ENCODE measurements at places on chromosomes 4 and X.

- DNase-seq, result no peak
Measured at GRCh38 chr4:149161247-149161646, 654.4 kb downstream of the IQCM start.

DNA sequence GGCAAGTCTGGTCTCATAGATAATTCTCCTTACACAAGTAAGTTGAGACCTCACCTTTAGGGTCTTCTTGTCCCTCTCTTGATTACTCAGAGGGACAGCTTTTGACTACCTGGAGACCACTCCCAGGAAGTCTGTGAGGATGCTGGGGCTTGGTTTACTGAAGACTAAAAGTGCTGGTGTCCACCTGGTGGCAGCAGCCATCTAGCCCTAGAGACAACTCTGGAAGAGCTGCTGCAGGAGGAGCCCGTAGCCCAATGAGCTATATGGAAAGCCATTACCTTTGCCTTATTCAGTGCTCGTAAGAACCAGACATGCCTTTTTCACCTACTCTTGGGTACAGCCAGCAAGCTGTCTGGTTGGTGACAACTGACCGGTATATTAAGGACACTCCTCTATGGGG, 7.3 kb downstream of the FGFBP2 start:
- DNase-seq, result no peak

DNA sequence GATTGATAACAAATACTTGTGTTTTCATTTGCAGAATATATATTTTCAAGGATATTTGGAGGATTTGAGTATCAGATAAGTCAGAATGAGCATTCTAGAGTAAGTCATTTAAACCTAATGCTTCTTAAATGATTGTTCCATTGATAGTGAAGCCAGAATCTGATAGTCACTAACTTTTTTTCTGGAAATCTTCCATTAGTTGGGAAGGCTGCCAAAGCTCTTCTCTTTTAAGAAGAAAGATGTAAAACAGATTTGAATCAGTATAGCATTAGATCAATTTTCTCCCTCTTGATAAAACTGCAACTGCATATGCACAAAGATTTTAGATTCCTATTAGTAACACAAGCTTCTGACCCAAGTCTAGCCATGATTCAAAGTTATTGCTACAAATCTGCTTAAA, 256.7 kb downstream of the SPOCK3 start:
- DNase-seq, result no peak

- no peak for DNase-seq
Measured at GRCh38 chr4:120314969-120315368, 248.3 kb upstream of the MAD2L1 start.

DNA sequence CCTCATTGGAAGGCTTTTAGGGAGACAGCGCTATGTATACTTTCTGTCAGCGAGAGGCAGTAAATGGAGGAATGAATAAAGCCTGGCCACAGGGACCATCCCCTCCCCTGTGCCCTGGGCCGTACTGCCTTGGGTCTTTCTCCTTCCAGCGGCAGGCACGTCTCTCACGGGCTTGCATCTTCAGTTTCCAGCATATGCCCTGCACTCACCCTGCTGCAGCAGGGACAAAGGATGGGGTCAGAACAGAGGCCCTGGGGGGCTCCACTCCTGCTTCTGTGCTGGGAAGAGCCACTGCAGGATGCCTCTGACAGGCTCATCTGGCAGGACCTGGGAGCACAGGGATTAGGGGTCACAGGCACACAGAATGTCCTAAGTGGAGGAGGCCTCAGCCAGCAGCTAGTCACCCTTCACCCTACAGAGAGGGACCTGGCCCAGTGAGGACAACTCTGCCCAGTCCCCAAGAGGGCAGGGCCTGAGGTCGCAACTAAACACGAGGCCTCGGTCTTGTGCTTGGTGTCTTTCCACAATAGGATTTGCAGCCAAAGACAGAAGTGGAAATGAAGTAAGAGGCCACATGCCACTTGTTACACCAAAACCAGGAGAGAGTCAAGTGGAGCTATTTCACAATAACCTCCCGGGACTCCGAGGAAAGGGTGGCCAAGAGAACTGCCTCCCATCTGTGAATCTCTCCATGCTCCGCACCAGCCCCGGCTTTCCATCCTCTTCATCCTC, 150.8 kb downstream of the AFAP1 start:
- DNase-seq, result no peak

- DNase-seq, result no peak
Measured at GRCh38 chrX:46298821-46299220, 246.4 kb downstream of the ZNF674 start.

- no peak for DNase-seq
Measured at GRCh38 chrX:104130808-104131207, 18.5 kb downstream of the ZCCHC18 start.

DNA sequence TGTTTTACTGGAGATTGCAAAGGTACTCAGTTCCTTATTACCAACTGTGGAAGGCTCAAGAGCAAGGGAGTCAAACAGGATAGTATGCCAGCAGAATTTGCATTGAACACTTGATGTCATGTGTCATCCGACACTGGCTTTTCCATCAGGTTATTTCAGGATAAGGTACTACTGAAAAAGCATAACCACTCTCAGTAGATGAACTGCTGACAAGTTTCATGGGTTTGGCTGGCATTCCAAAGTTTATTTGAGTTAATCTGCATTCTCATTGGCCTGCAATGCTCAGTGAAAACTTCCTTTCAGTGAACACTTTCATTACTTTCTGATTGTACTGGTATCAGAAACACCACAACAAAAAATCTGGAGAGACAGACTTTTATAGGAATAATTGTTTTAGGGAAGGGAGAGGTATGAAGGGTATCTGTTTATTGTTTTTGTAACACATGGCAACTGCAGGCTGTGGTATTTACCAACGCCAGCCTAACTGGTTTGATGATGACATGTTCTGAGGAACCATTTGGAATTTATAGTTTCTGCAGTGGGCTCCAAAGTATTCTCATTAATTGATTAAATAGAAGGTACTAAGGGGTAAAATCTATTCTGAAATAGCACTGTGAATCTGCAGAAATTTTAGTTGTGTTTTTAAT, 345.7 kb upstream of the NR3C2 start:
- DNase-seq, result no peak

- no peak for DNase-seq
Measured at GRCh38 chr4:106364282-106364681, 4.3 kb downstream of the GIMD1 start.

- DNase-seq, result no peak
Measured at GRCh38 chrX:19576742-19577141, 61.4 kb upstream of the MAP3K15 start.

DNA sequence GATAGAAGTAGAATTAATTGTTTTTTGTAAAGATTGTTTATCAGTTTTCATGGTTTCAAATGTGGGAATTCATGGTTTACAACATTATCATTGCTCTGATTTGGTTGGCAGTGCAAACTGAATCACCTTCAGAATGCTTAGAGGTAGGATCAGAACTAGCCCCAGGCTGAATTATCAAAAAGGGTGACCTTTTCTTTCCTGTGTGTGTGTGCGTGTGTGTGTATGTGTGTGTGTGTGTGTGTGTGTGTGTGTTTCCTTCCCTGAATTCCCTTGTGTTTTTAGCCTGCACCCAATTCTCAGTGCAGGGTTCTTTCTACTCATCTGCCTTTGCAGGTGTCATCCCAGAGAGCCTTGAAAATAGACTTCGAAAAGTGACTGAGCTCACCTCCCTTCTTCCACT, 125.0 kb downstream of the BMPR1B start:
- DNase-seq, result no peak

DNA sequence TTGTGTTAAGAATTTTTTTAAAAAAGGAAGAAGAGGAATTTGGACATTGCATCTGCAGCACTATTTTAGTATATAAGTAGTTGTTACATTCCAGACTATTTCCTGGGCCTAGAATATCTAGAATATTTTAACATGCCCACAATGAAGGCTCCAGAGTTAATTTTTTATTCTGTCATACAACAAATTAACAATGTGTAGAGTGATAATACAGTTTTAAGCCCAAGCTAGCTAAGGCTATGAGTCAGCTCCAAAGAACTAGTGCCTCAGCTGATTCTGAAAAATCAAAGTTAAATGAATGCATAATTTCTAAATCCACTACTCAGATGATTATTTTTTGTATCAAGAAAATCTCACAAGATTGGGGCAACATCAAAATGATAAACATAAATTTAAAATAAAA, 231.4 kb downstream of the PRDM5 start:
- DNase-seq, result no peak

DNA sequence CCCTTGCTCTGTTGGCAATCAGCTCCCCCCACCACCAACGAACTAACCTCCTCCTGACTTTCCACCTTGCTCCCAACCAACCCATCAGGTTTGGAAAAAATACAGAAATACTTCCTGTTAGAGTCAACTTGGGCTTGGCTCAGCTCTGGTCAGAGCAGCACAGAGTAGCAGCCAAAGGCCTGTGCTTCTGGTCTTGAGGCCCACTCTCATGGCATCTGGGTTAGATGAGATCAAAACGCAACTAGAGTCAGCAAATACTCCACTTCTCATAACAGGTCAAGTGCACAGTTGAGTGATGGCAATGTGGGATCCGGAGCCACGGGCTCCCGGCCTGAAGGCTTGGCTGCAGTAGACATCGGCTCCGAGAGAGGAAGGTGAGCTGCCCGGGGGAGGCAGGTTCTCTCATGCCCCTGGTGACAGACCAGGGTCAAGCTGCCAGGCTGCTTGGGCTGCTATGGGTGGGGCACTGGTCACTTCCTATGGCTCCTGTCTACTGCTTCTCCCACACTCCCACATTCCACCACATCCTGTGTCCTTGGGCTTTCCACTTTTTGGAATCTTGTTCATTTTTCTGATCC, 34.8 kb downstream of the ZNF185 start:
- no peak for DNase-seq

GRCh38 chrX:26649534-26649933, 433.6 kb downstream of the MAGEB5 start:
- DNase-seq, result peak; percentile 5

- DNase-seq, result peak; percentile 29
Measured at GRCh38 chrX:46704767-46705386, 54.0 kb downstream of the SLC9A7 start.

GRCh38 chr4:76723373-76723772, 174.6 kb downstream of the SOWAHB start:
- no peak for DNase-seq

DNA sequence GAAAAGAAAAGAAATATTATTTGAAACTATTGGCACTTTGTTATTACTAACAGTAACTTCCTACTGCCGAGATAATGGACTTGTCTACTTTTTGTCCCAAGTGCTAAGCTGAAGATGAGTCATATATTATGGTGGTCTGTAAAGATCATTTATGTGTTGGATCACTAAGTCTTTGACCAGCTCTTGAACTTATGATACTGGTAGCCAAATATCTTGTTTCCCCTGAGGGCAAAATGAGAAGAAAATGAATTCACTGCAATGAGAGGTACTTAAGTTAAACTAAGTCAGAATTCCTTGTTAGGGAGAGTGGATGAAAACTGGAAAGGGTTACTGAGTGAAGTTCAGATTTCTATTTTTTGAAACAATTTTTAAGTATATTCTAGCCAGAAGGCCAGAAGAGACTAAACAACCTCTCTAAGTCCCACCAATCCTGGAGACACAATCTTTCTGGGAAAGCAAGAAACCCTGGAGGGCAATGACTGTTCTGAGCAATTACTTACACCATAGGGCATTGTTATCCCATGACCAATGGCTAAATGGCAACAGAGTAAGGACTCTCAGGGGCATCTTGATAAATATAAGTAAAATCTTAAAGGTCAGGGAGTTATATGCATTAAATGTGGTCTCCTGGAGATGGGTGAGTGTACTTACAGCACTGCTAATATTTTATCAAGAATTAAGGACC, 287.7 kb downstream of the STIM2 start:
- no peak for DNase-seq

DNA sequence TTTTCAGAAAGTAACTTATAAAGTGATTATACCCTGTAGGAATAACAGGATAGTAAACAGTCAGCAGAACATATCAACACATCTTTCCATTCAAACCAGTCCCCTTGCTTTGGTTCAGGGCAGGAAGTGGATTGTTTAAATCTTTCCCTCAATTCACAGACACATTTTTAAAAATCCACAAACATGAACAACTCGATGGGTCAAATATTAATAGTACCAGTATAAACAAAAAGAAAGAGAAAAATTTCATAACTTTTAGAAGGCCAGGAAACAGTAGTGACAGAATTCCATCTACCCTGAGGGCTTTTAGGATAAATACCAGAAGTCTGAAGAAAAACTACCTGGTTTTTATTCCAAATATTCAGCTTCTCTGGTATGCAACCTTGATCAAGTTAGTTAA, 1072.8 kb upstream of the PABPC4L start:
- no peak for DNase-seq

DNA sequence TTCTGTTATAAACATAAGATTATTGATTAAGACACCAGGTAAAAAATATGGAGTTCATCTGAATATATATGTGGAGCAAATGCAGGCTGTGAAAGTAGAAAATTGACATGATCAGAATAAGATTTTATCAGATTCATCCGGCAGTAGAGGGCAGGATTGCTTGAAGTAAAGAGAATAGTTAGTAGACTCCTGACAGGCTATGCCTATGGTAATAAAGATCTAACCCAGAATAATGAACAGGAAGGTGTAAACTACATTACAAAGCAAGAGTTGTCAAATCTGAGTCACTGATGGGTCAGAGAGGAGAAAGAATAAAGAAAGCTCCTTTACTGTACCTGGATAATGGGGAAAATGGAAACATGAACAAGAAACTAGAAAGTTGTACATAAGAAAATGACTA, 20.8 kb upstream of the TMEM184C start:
- DNase-seq, result no peak

DNA sequence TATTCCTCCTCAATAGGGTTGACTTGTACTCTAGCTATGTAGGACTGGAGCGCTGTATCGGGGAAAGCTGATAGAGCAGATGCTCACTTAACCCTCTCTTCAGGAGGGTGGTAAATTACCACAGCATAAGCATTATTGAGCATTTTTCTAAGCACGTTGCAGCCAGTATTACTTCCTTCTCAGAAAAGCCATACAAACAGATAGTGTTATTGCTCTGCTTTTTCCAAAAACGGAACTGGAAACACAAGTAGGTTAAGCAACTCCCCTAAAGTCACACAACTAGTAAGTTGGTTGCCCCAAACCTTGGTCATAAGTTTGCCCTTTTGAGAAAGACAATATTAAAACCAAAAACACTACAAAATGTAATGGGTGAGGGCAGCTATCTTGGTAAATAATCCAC, 73.9 kb downstream of the REELD1 start:
- no peak for DNase-seq

DNA sequence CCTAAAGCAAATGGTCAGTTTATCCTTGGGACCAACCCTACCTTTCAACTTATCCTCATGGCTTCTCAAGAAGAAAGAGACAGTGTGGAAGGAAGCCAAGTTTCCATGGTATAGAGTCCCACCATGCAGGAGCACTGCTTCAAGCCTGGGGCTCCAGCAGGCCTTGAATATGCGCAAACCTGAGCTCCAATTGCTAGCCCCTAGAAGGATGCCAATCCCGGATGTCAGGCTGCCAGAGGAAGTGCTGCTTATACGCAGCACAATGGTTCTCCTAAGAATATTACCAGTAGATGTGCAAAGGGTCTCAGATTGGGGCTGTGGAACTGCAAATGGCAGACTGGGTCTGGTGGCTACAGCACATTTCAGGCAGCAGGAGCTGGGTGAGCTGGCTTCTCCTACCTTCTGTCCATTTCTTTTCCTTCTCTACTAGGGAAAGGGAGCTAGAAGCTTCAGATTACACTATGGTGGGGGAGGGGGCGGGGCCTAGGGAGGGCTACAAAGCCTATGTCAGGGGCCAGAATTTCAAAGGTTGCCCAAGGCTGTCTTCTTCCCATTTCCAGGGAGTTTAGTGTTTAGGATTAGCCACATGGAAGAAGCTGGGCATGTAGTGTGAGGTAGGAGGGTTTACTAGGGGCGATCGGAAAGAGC, 40.7 kb upstream of the CITED1 start:
- DNase-seq, result no peak

Data from activated CD4-positive, alpha-beta T cell treated with anti-CD3 and anti-CD28 coated beads, Interleukin-2, amount 10 ng/mL, durations not matched to agents 7 days and 5 days (primary cell).